ENCODE measurements at places on chromosomes 2 and 18.

- DNase-seq: peak; percentile 80
Observed at GRCh38 chr2:72770879-72771461, 54.9 kb downstream of the EXOC6B start.

DNA sequence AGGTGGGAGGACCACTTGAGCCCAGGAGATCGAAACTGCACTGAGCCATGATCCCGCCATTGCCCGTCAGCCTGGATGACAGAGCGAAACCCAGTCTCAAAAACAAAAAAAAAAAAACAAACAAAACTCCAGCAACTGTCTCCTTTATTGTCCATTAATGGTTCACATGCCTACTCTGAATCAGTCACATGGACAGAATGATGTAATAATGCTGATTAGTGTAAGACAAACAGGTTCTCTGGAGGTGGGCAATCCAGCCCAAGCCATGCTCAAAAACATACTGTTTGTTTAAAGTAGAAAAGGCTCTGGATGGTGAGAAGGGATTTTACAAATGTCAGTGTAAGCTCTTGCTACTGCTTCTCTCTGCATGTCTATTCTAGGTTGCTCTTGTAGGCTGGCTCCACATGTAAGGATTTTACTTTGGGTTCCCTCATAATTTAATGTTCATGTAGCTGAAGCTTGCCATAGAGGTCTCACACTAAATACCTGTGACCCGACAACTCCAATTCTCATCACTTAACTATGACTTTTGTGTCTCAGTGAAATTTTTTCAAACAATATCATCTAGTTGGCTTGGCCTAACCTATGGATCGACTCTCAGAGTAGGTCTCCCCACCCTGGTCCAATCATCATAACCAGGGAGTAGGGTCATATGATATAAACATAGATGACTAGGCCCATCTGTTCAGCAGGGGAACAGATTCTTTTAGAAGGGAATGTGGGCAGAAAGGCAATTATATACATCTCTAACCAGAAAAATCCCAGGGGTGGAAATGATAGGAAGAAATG lies 83.9 kb upstream of the SLC39A10 start:
- no peak for DNase-seq

DNA sequence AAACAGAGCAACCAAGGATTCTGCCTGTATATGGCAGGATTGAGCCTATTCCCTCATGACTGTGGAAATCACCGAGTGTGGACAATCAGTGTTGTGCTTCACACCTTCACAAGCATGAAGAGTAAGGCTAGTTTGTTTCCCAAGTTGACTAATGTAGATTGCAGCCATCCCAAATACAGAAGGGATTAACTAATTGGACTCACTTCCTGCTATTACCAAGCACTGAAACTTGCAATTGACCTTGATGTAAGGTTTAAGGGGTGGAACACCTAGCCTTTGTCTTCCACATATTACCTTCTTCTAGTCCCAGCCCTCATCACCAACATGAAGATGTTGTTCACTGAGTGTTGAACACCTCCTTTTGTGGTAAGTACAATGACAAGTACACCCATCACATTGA lies 120.9 kb upstream of the RND3 start:
- DNase-seq: no peak

GRCh38 chr2:72204786-72205503 lies 57.3 kb upstream of the CYP26B1 start:
- DNase-seq: no peak

DNA sequence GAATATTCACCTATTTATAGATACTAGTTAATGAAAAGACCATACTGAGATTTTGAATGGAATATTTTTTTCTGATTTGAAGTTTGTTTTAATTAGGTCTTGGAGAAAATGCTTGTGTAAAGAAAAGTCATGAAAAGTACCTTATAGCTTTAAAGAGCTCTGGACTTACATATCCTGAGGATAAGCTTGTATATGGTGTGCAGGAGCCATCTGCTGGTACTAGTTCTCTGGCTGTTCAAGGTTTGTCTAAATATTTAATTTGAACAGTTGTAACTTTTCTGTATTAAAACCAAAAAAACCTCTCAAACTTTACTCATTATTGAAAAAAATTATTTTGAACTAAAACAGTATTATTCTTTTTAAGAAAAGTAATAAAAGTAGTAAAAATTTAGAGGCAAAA lies 50.1 kb downstream of the UBR3 start:
- peak; percentile 13 for DNase-seq

GRCh38 chr2:231791107-231791506 lies 4.9 kb downstream of the COPS7B start:
- no peak for DNase-seq

GRCh38 chr2:206011018-206011614 lies 74.9 kb downstream of the INO80D start:
- DNase-seq: no peak

GRCh38 chr2:105822186-105822585 lies 77.5 kb downstream of the NCK2 start:
- DNase-seq: no peak

GRCh38 chr2:8542381-8543059 lies 139.3 kb upstream of the ID2 start:
- no peak for DNase-seq

DNA sequence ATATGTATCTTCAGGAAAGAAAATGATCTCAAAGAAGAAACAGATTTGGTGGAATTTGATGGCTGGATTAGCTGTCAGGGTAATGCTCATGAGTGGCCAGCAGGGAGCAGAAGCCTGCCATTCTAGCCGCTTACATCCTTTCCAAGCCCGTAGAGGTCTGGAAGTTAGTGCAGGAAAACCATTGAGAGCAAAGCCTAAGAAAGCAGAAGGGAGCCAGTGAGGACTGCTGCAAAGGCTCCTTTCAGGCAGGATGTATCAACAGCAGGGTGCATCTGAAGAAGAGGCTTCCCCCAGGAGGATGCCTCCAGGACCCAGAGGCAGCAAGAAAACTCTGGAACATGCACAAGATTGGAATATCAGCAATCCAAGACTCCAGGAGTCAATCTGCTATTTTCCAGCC lies 22.9 kb upstream of the LBH start:
- peak; percentile 83 for DNase-seq

DNA sequence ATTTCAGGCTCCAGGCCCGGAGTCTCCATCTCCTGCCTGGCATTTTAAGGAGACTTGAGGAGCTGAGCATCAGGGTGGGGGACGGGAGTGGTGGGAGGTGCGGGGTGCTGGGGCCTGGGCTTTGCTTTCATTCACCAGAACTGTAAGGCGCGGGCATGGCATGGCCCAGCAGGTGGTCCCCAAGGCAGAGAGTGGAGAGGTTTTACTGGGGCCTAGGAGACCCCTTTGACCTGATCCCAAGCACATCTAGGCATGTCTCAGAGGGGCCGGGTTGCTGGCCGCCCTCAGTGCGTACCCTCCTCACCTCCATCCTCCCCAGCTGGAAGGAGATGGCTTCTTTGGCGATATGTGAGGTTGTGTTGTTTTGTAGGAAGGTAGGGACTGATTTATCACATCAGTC lies 172.5 kb downstream of the KLHL29 start:
- no peak for DNase-seq

DNA sequence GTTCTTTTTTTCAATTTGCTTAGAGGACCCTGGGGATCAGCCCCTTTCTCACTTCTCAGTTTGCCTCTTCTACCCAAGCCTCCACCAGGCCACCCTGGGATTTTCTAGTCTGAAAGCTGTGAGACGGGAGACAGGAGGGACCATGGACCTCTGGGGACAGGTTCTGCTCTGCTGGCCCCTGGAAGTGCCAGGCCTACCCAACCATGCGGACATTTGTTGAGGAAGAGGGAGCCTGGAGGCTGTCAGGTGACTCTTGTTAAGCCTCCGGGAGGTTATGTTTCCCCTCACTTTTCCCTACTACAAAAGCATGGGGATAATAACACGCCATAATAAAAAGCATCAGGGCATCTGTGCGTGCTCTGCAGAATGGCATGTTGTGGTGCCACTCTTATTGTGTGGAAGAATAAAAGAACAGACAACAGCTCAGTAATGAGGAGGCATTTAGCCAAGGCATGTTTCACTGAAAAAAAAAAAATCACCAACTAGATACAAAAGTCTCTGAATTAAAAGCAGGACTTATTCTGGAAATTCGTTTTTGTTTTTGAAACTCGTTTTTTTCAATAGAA lies 48.3 kb upstream of the PLA2R1 start:
- peak; percentile 31 for DNase-seq

DNA sequence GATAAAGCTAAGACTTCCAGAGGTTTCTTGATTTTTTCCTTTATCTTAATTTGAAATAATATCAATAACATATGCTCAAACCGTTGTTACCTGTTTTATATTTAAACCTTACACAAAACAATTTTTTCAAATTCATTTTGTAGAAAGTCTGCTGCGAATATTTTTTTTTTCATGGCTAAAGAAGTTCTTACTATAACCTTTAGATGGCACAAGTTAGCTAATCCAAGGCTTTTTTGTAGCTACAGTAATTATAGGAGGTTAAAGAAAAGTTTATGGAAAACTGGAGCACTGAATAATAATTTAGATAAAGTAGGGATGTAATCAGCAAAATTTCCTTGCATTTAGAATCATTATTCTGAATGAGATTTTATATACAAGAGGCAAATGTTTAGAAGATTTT lies 78.0 kb upstream of the PNPT1 start:
- DNase-seq: peak; percentile 57

DNA sequence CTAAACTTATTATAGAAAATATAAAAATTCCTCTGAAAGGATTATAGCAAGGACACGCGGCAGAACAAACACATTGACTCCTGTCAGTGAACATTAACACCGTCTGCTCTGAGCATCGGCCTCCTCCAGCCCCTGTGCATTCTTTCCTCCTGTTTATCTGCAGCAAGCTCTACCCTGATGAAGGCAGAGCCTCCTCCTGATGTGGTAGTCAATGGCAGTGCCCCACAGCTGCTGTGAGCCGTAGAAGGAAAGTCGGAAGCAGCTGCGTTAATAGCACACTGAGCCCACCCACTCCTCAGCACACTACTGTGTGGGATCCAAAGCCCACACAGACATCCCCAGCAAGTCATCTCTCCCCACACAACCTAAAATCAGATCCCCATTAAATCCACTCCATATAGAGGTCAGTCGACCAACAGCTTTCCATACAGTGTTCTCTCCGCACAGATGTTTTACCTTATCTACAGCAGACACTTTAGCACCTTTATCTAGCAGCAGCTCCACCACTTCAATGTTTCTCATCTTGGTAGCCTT lies 41.0 kb downstream of the KIDINS220 start:
- no peak for DNase-seq

GRCh38 chr2:127957240-127957639 lies 70.6 kb downstream of the SAP130 start:
- no peak for DNase-seq

DNA sequence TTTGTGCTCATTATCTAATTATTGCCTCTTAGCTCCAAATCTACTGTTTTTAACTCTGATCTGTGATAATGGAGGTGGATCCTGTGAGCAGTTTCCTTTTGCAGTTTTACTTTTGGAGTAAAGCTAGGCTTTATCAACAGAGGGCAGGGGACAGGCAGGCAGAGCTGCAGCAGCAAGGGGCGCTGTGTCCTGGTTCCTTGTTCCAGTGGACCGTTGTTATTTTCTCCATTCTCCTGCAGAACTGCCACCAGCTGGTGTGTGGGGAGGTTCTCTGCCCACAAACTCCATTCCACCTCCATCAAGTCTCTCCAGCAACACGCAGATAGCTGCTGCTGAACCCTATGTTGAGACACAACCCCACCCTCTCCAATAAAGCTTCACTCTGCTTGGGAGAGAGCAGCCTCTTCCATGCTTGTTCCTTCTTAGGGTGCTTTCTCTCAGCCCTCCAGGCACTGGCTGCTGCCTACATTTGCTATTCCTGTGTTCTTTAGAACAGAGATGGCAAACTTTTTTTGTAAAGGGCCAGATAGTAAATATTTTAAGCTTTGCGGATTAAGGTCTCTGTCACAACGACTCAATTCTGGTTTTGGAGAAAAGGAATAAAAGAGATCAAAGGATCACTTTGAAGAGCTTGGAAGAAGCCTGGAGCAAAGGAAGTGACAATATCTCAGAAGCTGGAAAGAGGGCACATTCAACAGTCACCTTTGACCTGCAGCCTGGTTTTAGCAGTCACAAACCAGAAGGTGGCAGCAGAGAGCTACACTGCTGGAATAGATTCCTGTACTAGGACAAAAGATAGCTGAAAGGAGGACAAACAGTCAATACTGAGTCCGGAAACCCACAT lies 208.8 kb downstream of the CCDC178 start:
- DNase-seq: peak; percentile 84

DNA sequence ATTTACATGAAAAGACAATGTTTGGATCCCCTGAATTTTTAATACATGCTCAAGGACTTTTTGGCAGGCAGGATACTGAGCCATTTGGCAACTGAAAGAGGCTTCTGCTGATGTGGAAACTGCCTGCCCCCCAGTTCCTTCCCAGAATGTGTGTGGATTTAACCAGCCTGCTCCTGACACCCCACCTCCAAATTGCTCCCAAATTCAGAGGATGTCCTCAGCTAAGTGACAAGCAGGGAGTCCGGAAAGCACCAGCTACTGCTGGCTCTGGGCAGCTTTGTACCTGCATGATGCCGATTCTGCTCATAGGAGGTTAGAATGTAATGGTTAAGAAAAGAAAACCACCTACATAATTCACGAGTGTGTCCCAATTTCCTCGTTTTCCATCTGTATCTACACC lies 197.5 kb downstream of the CDH20 start:
- DNase-seq: no peak

GRCh38 chr2:98869870-98870269 lies 66.2 kb downstream of the CRACDL start:
- no peak for DNase-seq
